Fibroblast of skin of back (primary cell): ENCODE measurements at places on chromosomes 2 and 18.

DNA sequence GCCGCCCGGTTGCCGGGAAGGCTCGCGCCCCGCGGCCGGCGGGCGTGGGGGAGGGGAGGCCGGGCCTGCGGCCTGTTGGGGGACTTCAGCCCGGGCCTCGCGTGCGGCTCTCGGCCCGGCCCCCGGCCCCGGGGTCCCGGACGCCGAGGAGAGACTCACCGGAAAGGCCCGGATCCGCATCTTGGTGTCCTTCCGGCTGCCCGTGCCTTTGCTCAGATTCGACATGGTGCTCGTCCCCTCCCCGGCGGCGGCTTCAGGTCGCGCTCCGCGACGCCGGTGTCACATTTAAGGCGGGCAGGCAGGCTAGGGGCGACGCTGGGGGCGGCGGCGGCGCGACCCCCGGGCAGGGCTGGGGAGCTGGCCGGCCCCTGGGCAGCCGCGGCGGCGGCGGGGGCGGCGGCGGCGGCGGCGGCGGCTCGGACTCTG, 365 bp downstream of the CUL3 start:
- peak; percentile 61 for DNase-seq

DNA sequence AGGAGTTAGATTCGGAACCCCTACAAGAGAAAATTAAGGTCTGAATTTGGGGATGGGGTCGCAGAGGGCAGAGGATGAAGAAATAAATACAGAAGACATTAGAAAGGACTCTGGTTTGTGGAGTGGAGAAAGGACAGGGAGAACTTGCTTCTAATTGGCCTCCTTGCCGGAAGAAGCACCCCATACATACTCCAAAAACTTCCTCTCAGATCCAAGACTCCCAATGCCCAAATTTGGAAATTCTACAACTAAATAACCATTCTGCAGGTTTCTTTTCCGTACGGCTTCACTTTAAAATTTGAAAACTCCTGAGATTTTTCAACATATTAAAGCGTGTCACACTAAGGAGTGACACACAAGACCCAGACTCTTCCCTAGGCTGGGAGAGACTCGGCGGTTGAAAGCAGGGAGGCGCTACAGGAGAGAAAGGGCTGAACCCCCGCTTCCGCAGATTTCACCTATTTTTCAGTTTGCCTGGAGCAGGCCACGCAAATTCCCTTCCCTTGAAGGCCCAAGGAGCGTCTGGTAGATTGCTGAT, 478 bp downstream of the CLHC1 start:
- peak; percentile 53 for DNase-seq

DNA sequence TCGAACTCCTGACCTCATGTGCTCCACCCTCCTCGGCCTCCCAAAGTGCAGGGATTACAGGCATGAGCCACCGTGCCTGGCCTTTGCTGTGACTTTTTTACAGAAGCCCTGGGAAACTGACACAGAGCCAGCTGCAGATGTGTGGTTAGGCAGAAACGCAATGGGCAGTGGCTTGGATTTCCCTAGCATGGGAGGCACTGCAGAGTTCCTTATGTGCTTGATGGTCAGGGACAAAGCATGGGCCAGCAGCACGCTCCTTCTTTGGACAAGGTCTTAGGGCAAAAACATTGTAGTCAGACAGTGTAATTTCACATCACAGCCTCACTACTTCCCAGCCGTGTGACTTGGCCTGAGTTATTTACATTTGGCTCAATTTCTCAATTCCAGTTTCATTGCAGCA, 153.9 kb downstream of the RNF144A start:
- DNase-seq = no peak

GRCh38 chr2:38265461-38265860, 111.6 kb downstream of the ATL2 start:
- DNase-seq = no peak

DNA sequence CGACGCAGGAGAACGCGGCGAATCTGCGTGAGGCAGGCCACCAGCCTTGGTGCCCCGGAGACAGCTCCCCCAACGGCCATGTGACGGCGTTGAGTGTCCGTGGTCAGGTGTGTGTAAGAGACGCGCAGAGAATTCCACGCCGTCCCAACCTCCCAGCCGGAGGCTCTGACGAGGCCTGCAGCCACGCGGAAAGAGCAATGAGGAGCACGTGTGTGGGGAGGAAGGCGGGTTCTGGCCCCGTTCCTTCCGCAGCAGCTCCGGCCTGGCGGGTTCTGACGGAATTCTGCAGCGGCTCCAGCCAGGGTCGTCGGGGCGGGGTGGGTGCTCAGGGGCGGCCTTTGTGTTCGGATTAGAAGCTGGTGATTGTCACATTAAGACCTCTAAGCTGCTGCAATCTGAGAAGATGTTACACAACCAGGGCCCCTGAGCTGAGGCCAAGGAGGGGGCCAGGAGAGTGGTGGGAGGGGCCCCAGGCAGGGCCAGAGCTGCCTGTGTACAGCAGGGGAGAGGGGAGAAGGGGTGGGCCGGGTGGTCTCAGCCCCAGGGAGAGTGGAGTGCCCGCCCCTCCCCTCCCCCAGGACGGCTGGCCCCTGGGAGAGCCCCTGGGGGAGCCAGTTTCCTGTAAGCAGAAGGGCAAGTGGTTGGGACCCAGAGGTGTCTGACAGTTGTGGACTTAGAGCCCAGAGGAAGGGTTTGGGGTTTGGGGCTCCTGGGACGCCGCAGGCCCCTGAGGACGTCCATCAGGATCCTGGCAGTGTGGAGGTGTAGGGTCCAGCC, 5.1 kb upstream of the GAL3ST2 start:
- DNase-seq = no peak

DNA sequence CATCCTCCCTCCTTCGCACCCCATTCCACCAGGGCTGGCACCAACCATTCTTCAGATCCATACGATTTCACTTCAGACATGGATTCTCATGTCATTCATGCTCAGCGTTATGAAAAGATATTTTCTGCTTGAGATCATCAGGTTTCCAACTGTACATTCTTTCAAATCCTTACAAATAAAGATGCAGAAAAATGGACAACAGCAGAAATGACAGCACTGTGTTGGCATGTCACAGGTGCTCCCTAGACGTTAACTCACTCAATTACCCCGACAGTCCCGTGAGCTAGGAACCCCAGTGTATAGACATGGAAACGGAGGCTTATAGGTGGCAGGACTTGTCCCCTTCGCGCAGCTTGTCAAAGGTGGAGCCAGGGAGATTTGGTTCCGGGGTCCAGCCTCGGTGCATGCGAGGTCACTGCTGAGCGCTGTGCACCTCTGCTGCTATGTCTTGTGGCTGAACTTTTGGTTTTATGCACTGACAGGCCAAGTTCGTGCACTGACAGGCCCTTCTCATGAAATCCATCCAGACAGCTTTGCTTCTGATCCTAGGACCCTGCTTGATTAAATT, 17.7 kb downstream of the FHL2 start:
- no peak for DNase-seq

DNA sequence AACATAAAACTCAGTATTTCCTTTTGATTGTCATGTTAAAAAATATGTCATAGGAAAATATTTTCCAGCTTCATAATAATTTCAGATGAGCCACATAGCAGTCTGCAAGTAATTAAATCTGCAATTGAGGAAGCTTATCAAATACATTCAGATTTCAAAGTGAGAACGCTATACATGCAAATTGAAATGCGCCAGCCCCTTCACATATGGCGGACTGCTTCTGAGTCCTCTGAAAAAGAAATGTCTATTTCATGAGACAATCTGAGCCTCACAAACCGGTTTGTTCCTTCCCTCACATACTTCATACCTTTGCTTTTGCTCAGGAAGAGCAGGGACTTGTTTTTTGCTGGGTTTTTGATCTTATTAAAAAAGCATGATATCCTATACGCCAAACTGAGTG, 2.3 kb upstream of the DCDC2C start:
- no peak for DNase-seq

GRCh38 chr2:184270660-184271059, 327.7 kb upstream of the ZNF804A start:
- no peak for DNase-seq

GRCh38 chr18:6221602-6222014, 193.1 kb downstream of the L3MBTL4 start:
- DNase-seq = no peak

DNA sequence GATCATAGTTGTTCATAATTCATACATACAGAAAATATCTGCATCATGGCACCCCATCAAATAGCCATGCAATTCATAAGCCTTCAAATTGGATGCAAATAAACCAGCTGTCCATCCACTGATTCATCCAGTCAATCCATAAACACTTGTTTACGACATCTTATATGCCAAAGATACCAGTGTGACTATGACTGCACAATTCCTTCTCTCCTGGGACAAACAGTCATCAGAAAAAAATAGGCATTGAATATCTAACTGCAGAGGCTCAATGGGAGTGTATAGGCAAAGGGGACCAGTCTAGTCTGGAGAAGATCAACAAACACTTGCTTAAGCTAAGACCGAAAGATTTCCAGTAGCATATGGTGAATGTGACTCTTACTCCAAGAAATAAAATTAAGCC, 70.0 kb downstream of the COL4A3 start:
- no peak for DNase-seq

DNA sequence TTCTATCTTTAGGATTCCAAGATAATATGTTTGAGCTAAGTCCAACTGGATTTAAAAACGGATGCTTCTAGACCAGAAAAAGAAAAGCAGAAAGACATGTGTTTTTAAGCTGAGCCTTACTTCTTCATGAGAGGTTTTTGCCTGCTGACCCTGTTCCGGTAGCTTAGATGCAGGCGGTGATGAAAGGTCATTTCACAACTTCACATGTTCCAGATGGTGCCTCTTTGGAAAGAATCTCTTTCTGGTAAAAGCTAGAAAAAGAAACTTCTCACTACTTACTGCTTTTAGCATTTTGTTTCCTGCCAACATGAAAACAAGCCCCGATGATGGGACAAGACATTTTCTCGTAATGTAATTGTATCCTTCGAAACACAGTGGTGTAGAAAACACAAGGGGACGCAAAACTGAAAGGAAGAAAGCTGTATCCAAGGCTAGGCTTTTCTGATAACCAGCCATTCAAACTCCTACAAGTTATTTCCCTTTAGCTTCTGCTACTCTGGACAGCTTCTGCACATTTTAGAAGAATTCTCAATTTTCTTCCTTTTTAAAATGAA, 407.3 kb upstream of the LYPD1 start:
- no peak for DNase-seq

DNA sequence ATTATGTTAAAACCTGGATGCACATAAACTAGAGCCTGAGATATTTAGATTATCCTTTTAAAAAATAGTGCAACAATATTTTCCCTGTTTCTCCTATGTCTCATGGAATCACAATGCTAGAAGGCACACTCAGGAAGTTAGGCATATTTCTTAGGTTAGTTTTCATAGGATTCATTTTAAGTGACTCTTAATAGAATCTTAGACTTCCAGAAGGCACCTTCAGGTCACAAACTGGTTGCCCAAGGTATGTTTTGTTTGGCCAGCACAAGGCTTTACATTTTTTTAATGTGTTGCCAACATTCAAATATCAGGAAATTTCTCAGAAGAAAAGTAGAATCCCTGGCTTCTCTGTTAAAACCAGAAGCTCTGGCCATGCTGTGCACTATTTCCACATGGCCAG, 129.3 kb downstream of the LNPK start:
- DNase-seq = peak; percentile 66

- peak; percentile 82 for DNase-seq
Observed at GRCh38 chr2:43634604-43635306, 2.3 kb upstream of the PLEKHH2 start.

DNA sequence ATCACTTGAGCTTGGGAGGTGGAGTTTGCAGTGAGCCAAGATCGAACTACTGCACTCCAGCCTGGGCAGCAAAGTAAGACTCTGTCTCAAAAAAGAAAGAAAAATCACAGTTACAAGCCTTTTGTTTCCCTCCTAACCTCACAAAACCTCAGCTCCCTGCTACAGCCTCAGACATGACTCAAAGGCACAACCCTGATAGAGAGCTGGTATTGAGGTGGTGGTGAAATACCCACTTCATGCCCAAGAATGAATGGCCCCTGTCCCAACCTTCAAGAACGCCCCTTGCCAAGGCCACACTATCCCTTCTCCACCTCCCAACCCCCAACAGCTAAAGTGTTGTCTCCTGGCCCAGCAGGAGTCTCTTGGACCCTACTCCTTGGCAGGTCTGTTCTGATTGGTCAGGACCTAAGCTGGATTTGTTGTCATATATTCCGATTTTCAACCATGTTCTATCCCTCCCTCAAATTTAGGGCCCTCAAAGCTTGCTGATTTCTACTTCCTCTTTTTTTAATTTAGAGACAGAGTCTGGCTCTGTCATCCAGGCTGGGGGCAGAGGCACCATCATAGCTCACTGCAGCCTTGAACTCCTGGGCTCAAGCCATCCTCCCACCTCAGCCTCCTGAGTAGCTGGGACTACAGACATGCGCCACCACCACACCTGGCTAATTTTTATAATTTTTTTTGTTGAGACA, 61.9 kb upstream of the BZW1 start:
- no peak for DNase-seq

DNA sequence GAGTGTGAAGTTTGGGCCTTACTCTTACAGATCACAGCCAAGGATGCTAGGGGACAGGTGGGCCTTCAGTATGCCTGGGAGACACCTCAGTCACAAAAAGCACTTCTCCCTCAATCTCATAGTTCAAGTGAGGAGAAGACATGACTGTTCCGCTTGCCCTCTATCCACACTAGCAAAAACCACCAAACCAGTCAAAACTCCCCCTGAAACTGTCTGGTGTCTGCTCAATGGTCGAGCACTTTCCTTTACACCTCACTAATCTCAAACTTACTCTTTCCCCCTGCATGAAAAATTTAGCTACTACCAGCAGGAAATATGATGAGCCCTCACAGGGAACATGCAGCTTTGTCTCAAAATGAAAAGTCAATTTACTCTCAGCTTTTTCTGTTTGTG, 232.2 kb downstream of the TRIB2 start:
- DNase-seq = no peak

- DNase-seq = no peak
Observed at GRCh38 chr2:235530735-235531134, 36.9 kb downstream of the AGAP1 start.

DNA sequence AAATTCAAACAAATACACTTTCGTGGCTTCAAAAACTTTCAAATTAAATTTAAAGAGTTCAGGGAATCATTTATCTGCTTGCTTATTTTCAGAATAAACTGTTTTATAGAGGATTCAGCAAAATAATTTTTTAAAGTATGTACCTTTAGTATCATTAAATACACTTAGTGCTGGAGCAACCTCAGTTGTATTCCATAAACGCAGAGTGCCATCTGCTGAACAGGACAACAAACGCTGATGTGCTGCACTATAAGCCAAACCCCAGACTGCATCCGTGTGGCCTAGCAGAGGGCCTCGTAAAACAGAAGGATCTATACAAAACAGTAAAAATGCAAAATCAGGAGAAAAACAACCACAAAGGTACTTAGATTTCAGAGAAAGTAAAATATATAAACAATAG, 108.6 kb downstream of the STRN start:
- DNase-seq = no peak

DNA sequence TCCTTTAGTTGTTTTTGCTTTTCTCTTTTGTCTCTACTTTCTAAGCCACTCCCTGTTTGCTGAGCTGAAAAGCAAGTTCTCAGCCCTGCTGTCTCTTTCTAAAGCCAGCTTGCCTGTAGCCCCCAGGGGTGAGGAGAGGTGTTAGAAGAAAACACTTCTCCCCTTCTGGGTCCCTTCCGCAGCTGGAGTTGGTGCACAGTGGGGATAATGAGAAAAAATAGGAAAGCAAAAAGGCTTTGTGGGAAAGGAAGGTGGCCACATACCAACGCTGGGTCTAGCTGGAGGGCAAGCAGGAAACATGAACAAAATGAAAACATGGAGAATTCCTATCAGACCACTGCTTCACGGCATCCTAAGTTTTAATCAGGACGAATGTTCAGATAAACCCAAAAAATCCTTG, 15.5 kb upstream of the SLC20A1 start:
- no peak for DNase-seq
